ENCODE measurements at places on chromosomes 2 and 18.
A peak's percentile ranks its signal among the peaks of the same experiment; 100 is the strongest.

- DNase-seq: no peak
These were observed 2.2 kb downstream of the INPP4A start for GRCh38 chr2:98446850-98447249.

GRCh38 chr2:110820128-110820527, 87.8 kb downstream of the ACOXL start:
- no peak for DNase-seq

DNA sequence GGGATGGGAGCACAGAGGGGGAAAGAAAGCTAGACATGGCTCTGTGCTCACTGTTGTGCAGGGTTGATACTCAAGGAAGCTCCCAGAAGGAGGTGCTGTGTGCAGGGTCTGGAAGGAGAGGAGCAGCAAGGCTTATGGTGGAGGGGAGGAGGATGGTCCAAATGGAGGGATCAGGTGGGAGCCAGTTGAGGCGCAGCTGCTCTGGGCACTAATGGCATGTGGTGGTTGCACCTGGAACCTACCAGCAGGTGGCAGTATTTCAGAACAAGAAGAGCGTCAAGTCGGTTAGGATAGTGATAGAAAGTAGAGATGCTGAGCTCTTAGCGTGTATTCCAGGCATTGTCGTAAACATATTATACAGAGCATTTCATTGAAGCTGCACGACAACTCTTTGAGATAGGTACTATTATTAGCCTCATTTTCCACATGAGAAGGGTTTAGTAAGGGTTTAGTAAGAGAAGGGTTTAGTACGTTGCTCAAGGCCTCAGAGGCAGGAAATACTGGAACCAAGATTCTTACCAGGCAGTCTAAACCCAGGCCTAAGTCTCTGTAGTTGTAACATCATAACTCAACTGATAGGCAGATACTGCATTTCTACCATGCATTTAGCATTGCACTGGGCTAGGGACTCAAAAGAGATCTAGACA, 223.7 kb downstream of the CYP26B1 start:
- peak; percentile 60 for DNase-seq

GRCh38 chr2:1664698-1665097, 79.6 kb downstream of the PXDN start:
- no peak for DNase-seq

DNA sequence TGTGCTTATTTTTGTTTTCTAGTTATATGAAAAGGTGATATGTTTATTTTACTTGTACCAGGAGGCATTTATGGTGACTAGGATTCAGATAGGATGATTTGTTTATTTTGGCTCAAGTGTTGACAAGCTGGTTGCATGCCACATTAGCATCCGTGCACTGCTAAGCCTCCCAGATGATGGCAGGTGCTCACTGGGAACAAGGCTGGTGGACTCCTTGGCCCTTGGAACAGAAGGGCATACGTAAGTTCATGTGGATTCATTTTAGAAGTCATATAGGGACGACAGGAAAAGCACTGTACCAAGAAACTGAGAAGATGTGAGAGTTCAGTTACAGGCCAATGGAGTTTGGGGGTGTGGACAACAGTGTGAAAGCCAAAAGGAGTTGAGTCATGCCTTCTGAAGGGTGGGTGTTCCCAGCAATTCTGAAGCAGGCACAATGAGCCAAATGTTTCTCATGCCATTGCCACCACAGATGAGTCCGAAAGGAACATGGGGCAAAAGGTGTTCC, 166.2 kb downstream of the PHLPP1 start:
- DNase-seq: peak; percentile 60

DNA sequence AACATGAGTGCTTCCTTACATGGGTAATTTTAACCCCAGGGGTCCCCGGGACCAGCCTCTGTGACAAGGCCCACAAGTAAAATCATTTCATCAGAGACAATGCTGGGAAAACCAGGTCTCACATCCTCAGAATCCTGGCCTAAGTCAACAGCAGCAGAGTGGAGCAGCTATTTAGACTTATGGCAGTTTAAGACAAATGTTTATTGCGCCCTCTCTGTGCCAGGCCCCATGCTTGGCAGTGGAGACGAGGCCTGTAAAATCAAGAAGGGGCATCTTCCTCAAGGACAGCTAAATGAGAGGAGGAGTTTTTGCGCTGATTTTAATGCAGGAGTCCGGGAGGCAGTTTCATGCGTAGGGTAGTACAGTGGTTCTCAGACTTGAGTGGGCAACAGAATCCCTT, 56.0 kb upstream of the ACAA2 start:
- no peak for DNase-seq

DNA sequence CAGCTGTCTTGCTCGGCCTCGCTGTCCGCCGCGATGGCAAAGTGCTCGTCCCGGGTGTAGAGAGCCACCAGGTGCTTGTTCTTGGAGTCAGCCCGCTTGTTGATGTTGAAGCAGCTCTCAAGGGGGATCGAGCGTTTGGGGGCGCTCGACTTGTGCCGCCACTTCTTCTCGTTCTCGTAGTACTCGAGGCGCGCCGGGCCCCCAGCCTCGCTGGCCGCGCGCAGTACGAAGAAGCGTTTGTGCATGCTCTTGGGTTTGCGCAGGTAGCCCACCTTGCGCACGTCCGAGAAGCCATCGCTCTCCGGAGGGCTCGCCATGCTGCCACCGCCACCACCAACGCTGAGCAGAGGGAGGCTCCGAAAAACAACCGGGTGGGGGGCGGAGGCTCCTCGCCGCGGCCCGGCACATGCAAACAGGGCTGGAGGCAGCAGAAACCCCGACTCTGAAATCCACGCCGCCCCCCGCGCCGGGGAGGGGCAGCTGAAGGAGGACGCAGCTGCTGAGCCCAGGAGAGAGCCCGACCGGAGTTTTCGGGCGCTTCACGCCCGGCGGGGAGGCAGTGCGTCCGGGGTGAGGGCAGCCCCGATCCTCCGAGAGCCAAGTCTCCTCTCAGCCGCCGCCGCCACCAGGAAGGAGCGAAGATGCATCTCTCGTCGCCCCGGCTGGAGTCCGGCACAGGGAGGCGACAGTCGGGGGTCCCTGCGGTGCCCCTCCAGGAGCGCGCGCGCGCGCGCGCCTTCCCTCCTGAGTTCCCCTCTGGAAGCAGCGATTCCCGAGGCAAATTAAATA, 1.0 kb downstream of the IRS1 start:
- peak; percentile 15 for DNase-seq

DNA sequence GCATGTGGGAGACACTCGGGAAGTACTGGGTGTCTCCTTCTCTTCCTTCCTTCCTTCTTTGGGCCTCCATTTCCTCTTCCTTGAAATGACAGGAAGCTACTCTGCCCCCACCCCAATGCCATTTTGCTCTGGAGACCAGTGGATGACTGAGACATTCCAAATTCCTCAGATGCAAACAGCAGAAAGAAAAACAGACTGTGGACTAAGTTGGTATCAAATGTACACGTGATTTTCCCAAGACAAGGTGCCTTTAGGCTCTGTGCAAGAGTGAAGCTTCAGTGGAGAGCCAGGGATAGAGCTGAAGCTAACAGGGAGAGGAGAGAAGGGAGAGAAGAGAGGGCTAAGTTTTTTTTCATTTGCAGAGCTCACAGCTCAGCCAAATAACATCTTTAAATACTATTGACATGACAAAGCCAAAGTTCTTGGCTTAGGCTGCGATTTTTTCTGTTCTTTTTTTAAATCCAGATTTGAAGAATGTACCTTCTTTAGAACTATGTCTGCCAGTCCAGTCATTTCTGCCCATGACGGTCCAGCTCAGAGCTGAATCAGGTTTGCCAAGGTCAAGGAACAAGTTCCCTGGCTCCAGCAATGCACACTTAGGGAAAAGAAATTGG, 84.5 kb upstream of the LCLAT1 start:
- no peak for DNase-seq

- no peak for DNase-seq
These were observed 616.1 kb upstream of the PKDCC start for GRCh38 chr2:41431756-41432155.

DNA sequence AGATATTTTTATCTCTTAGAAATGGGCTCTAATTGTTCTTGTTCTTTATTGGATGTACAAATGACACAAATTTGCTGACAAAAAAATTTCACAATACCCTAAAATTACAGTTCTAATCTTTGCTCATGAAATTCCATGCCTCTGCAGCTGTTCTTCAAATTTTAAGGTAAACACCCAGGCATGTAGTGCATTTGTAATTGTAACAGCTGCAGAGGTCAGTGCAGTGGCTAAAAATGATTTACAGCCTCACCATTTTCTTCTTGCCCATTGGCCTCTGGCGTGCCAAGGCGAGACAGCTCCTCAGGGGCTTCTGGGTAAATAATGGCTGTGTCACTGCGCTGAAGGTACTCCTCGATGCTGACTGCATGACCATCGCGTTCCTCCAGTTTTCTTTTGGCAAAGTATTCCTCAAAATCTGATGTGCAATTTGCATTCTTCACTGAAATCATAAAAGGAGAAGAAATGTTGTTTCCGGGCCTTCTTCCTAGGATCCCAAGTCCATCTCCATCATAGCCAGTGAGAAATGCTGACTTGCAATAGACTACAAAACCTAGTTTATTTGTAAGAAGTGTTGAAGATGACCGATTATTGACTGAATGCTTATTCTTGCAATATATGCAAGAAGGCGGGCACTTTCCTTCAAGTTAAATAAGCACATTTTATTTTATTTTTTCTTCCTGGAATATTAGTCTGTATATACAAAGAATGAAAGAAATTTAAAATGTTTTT, 115.2 kb downstream of the ZEB2 start:
- DNase-seq: no peak

DNA sequence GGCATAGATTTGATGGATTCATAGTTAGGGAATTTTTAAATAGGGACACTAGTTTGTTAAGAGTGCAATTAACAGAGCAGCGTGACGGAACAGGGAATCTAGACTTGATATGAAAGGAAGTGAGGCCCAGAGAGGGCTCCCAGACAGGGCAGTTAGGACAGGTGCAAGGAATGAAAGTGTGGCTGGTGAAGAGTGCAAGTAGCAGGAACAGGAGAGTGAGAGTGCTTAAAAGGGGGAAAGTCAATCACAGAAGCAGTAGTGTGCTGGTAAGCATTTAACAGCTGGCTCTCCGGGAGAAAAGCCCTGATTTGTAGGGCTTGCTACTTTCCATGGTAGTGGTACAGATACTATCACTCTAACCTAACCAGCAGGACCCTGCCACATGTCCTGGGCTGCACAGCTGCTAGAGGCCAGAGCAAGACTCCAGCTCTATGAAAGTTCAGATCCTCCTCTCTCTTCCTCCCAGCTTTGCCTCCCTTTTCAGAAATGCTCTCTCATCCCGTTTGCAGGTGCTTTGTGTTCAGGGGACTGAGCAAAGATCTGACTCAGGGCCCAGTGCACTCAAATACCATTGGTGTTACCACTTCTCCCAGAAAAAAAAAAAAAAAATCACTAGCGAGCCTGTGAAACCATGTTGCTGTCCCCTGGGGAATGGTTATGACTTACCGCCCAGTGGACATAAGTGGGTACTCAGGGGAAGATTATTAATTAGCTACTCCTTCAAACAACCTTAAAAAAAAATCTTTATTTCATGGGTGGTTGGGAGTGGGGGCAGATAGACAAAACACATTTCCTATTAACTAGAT, 18.1 kb upstream of the GCFC2 start:
- no peak for DNase-seq

- no peak for DNase-seq
These were observed 181.8 kb upstream of the ARL4C start for GRCh38 chr2:234678711-234679110.

DNA sequence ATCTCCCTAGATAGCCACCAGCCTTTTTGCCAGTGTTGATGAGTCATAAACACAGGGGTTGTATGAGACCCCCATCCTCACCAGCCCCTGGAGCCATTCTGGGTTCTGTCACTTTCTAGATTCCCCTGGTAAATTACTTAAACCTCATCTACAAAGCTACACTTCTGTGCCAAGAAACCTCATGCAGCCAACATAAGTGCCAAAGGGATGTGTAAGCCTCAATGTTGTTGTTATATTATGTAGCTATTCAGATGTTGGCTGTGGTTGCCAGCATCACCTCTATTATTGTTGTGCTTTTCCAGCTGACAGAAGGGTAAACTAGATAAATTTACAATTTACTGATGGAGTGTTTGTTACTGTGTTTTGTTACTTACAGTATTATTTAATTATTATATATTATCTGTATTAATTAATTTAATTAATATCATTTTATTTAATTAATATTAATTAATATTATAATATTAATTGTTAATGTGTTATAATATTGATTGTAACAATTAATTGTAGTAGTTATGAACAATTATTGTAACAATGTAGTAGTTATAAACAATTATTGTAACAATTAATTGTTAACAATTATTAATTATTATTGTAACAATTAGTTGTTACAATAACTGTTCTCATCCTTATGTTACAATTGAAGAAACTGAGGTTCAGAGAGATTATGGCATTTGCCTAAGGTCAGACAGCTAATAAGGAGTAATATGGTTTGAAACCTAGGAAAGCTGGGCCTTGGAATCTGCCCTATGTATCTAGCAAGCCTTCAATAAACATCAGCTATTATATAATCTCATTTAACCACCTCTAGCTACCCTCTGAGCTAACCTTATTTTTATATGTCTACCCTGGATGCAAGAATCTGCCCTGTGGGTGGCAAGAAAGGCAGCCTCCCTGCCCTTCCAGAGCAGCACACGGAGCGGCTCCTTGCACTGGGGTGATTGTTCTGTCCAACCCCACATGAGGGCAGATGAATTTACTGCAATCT, 36.1 kb downstream of the PSTPIP2 start:
- DNase-seq: no peak

DNA sequence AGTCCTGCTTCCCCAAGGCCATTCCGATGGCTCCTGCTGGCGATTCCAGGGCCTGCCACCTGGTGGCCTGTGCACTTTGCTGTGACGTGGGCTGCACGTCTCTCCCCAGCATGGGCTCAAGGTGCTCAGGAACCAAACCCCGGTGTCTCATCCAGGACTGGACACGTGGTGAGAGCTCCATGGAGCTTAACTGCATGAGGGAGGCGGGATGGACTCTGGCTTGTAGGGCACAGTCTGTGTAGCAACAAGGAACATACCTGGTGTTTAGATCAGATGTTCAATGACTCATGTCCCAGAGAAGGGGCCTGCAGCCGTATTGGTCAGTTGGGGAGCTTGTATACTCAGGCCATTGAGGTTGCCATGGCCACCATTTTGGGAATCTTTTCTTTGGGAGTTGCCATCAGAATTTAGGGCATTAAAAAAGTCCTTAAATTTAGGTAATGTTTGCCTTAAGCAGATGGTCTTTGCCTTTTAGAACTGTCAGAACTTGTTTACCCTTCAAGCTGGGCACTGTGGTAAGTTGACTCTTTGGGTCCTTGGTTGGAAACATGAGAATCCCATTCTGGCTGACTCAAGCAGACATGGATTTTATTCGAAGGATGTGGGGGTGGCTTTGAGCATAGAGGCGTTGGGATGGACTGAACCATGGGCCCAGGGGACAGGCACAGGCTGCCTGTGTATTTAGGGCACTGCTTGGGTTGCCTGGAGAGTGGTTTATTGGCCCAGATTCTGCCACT, 21.0 kb downstream of the AGAP1 start:
- DNase-seq: no peak

All from stimulated activated effector memory CD8-positive, alpha-beta T cell treated with anti-CD3 and anti-CD28 coated beads, Interleukin-12 subunit alpha, Interleukin-12 subunit beta, amount 100 ng/mL, for 72 hours (primary cell).